ENCODE measurements at places on chromosomes 3 and 15.

DNA sequence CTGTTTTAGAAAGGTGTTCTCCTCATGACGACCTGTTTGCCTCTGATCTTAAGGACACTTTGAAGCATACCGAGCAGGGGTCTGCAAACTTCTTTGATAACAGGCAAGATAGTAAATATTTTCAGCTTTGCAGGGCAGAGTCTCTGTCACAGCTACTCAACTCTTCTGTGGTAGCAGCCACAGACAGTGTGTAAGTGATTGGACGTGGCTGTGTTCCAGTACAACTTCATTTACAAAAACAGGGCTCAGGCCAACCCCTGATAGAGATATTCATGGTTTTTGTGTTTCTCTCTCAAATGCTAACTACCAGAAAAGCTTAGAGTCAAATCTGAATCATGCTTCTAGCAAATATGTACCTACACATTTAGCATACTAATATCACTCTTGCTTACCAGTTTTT lies 51.5 kb downstream of the TGFBR2 start:
- DNase-seq: no peak

DNA sequence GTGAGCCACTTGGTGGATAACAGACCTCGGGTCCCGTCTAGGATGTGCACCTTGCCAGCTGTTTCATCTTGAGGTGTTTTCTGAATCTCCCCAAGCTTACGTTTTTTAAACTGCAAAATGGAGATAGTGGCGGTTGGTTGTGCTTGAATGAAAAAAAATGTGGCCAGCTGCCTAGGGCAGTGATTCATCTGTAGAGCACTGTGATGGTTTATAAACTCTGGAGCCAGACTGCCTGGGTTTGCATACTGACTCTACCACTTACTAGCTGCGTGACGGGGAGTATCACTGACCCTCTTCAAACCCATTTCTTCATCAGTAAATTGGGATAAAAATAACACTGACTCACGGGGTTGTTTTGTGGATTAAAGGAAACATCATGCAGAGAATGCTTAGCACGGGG lies 159.1 kb downstream of the CHL1 start:
- no peak for DNase-seq

- DNase-seq: no peak
Observed at GRCh38 chr3:11641683-11642430, 1.9 kb downstream of the VGLL4 start.

DNA sequence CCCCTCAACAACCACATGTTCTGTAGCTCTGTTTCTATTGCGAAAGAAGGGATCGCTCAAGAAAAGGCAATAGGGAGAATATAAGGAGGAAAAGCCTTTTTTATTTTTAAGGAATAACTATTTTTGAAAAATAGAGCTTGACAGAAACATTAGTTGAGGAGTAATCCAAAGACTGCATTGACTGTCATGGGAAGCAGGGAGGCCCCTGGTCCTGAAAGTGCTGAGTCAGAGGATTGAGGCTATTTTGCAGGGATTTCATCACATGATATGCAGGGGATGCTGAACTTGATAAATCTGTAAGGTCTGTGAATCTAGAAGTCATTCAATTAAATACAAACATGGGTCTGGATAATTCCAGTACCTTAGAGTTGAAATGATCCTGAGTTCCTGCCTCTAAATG lies 92.0 kb downstream of the MTHFS start:
- no peak for DNase-seq

GRCh38 chr15:99310745-99311144 lies 59.5 kb downstream of the LRRC28 start:
- no peak for DNase-seq

GRCh38 chr15:58495891-58496408 lies 64.2 kb downstream of the LIPC start:
- DNase-seq: no peak

DNA sequence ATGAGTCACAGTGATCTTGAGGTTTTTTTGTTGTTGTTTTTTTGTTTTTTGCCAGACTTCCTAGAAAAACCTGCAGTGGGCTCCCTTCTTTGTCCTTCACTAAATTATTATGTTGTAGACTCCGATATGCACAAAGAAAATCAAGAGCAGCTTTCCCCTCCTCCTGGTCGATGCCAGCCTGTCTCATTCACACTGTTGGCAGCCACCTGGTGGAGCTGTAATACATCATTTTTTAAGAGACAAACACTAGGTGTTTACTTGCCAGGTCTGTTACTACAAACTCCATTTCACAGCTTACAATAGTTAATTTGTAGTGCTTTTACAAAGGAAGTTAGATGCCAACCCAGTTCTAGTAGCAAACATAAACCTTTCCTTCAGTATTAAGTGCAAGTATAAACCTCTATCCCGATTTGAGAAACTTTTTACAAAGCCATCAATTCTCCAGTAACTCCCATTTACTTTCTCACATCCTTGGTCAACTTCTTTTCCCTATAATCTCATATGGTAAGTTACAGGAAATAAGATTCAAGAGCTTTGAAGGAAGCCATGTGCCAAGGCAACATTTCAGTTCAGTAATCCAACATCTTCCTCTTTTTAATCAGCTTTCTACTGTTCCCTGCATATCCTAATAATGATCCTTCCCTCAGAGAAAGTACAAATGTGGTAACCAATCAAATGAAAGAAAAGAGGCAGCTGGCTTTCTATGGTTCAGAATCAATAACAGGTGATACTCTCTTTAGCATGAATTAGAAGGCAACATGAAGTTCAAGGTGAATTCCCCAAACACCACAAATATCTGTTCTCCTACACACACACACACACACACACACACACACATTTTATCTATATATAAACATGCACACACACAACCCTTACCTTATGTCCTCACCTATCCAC lies 14.0 kb downstream of the AAGAB start:
- DNase-seq: no peak

- DNase-seq: no peak
Observed at GRCh38 chr3:11162401-11163345, 8.4 kb downstream of the HRH1 start.

DNA sequence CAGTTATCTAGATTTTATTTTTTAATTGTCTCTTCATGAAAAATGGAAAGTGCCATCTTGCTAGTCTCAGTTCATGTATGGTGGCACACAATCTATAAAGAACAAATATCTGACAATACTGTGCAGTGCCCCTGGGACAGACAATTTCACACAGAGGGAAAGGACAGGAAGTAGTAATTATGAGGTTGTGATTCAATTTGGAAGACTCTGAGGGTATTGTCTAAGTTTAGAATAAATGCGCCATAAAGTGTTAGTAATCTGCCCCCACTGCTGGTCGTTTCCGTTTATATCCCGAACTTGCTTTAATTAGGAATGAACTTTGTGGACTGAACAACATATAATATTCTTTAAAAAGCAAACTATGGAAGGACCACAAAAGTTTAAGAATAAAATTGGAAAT lies 196.4 kb upstream of the SLC24A5 start:
- DNase-seq: no peak

- DNase-seq: no peak
Observed at GRCh38 chr3:46163556-46164041, 44.5 kb downstream of the CCR1 start.

DNA sequence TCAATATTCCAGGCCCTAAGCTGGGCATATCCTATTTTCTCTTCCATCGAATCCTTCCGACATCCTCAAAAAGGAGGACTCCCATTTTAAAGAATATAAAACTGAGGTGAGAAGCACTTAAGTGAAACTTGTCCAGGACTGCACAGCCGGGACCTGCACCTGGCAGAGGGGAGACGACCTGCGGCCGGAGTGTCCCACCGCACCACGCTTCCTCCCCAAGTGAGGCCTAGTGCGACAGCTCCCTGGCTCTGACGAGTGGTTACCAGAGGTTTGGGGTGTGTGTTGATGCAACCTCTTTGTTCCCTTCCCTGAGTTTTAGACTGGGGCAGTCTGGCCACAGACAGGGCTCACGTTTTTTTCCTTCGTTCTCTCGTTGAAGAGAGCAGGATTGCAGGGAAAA lies 24.9 kb upstream of the ATP2B2 start:
- DNase-seq: no peak

Measured in D721Med (cell line).